ENCODE measurements at places on chromosomes 3 and 15.

DNA sequence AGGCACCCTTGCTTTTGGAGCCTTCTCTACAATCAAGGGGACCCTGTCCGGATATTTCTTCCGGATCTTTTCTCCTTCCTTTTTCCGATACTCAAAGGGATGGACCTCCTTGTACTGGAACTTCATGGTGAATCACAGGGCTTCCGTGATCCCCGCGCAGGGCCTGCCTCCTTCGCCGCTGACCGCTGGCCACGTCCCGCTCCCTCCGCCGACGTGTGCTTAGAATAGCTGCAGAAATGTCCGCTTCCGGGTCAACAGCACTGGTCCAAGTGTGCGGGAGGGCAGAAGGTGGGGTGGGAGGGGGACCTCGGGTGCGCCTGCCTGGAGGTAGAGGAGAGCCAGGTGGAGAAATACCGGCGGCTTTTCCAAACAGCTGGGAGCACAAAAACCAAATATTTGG is 3.0 kb upstream of the ZNF774 start:
- no peak for DNase-seq

DNA sequence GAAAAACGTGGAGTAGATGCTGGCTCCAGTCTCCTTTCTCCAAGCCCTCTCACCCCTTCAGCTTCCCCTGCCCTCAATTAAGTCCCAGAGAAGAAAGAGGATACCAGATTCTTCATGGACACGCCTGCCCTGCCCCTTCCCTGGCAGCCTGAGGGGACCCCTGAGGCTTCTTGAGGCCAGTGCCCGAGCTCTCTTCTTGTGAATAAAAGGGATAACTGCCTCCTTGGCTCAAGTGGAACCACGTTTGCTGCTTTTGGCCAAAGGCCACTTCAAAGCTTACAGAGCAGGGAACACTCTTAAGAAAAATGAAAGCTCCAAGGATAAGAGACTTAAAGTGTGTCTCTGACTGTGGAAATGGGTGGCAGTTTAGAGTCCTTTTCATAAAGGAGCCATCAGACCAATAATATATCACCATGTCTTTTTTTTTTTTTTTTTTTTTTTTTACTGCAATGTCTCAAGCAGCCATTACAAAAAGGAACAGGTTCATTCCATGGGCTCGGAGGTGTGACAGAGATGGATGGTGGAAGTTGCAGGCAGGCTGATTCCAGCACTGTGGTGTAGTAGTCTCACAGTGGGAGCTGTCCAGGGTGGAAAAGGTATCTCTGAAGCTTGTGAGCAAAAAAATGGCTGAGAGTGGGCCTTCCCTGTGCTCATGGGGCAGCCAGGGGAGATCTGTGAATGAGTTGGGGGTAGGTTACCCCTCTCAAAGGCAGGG is 108.8 kb downstream of the SEMA5B start:
- DNase-seq: no peak

DNA sequence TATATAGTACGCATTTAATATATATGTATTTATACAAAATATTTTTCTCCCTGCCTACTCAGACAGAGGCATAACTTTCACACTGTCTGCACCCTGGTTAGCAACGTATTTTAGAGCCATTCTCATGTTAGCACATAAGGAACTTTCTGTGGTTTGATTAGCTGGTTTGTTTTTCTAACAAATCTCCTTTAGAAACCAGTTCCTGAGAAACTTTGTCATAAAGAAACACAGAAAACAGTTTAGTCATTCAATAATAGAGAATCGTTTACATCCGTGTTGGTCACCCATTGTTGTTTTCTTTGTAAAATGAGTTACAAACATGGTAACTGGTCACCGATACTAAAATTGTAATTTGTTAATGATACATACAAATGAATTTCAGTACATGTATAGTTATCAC is 5.9 kb upstream of the NGRN start:
- DNase-seq: no peak

GRCh38 chr15:84911879-84912660 is 27.6 kb downstream of the SLC28A1 start:
- peak; percentile 72 for DNase-seq

DNA sequence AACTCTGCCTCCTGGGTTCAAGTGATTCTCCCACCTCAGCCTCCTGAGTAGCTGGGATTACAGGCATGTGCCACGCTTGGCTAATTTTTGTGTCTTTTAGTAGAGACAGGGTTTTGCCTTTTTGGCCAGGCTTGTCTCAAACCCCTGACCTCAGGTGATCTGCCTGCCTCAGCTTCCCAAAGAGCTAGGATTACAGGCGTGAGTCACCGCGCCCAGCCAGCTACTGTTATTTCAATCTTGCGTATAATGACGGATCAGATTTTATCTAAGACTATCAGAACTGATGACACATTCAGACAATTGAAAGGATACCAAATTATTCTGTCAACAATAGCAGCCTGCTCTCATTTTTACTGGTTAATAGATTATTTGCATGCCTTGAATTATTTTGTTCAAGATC is 612.2 kb downstream of the ZIC1 start:
- DNase-seq: no peak

DNA sequence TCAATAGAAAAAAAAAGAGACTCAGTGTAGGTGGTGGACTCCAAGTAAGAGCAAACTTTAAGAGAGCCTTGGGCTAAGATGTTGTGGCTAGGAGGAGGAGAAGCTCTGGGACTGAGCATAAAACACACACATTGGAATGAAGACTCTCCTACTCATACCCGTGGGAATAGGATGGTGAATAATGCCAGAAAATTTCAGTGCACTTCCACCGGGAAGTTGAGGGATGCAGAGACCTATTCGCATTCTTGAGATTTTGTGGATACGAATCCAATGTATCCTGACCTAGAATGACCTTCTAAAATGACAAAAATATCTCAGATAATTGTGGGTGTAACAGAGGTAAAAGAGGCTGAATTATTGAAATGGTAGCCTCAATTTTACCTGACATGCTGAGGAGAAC is 388.7 kb upstream of the SGO1 start:
- DNase-seq: no peak

DNA sequence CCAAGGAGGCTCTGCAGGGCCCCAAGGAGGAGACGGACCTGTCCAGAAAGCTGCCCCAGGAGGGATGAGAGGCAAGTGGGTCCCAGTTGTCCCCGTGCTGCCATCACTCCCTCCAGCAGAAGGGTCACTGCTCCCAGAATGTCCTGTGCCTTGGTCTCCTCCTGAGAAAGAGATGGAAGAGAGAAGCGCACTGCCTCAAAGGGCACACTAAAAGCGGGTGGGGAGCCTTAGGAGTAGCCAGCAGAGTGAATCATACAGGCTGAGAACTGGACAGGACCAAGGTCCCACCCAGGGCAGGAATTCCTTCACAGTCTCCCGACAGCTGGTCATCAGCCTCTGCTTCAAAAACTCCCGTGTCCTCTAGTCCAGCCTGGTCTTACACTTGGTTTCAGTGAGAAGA is 4.6 kb downstream of the THPO start:
- DNase-seq: no peak

DNA sequence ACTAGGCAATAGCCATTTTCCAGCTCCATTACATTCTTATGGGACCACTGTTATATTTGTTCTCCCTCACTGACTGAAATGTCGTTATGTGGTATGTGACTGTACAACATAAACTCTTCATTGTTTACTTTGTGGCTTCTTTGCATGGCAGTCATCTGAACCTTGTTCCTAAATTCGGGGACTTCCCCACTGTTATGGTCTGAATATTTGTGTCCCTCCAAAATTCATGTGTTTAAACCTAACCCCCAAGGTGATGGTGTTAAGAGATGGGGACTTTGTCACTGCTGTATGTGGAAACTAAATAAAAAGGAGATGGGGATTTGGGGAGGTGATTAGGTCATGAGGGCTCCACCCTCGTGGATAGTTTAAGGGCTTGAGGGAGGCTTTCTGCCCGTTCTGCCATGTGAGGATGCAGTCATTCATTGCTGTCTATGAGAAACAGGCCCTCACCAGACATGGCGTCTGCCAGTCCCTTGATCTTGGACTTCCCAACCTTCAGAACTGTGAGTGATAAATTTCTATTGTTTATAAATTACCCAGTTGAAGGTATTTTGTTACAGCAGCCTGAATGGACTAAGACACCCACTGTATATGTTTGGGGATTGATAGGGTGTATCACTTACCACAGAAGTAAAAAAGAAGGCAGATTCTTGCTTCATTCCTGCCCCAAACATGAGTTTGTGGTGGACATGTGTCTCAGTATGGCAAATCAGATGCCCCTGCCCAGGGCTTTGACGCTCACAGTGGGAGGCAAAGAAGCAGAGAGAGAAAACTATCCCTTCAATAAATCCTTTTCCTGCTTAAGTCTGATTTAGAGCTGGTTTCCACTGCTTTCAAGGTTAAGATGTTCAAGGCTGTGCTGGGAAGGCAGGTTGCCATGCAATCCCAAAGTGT is 138.0 kb upstream of the UBE2E1 start:
- no peak for DNase-seq
